ENCODE measurements at places on chromosomes 12 and 14. TPM values are rescaled to one million over a fixed set of nuclear protein-coding genes. Genes with fewer than 3 reads are reported as not detected.

ADSS1 gene
- 1.2 TPM for total RNA-seq

KRT81 gene
- total RNA-seq: not detected

CARMIL3 gene
- total RNA-seq: 0.83 TPM

KLRK1 gene
- 0.12 TPM for total RNA-seq

TEX52 gene
- 0.35 TPM for total RNA-seq

GALNT9 gene
- total RNA-seq: not detected

MYH6 gene
- 0.07 TPM for total RNA-seq

RTN1 gene
- total RNA-seq: not detected

CINP gene
- total RNA-seq: 33.7 TPM

RHEBL1 gene
- total RNA-seq: 4.6 TPM

HOXC12 gene
- not detected for total RNA-seq

OR6C76 gene
- not detected for total RNA-seq

GDF3 gene
- not detected for total RNA-seq

ANKS1B gene
- 0.25 TPM for total RNA-seq

SERPINA5 gene
- not detected for total RNA-seq

PTHLH gene
- total RNA-seq: not detected

DPPA3 gene
- not detected for total RNA-seq

PLCZ1 gene
- not detected for total RNA-seq

PRPF39 gene
- 38.6 TPM for total RNA-seq

Data from activated CD4-positive, alpha-beta T cell treated with anti-CD3 and anti-CD28 coated beads, Interleukin-2, amount 10 ng/mL, durations not matched to agents 7 days and 5 days (primary cell).